NCI-H1105 treated with DMSO at 0.1 percent for 48 hours (cell line): ENCODE measurements at places on chromosomes 11 and 22.
A peak's percentile ranks its signal among the peaks of the same experiment; 100 is the strongest.

DNA sequence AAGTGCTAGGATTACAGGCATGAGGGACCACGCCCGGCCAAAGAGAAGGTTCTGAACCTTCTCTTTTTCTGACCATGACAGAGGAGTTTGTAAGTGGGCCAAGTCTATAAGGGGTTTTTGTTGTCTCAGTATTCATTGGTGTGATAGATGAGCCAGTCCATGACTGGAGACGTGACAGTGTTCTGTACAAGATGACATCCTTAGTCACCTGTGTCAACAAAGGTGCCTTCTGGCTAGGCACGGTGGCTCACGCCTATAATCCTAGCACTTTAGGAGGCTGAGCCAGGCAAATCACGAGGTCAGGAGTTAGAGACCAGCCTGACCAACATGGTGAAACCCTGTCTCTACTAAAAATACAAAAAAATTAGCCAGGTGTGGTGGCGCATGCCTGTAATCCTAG is 4.2 kb upstream of the KLHL22 start:
- no peak for DNase-seq

DNA sequence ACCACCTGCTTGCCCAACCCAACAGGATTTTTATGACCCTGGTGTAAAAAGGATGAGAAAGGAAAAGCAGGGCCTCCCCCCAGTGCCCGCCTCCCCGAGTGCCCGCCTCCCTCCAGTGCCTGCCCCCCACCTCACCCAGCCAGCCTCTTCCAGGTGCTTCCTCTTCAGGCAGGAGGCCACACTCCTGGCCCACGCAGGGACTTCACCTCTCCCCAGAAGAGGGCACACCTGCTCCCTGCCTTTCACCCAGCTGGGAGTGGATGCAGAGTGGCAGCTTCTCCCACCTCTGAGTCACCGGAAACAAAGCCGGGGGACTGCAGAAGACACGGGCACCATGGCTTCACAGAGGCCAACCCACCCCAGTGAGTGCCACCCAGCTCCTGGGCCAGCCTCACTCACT is 16.1 kb downstream of the CPT1A start:
- DNase-seq = no peak

GRCh38 chr11:9663699-9664275 is at the start of gene SWAP70:
TSS of gene SWAP70 (plus strand) at chr11:9664077. CDS start at chr11:9664180, 103 bp downstream.
- no peak for DNase-seq

GRCh38 chr11:35844579-35844978 is 99.3 kb upstream of the LDLRAD3 start:
- DNase-seq = no peak

DNA sequence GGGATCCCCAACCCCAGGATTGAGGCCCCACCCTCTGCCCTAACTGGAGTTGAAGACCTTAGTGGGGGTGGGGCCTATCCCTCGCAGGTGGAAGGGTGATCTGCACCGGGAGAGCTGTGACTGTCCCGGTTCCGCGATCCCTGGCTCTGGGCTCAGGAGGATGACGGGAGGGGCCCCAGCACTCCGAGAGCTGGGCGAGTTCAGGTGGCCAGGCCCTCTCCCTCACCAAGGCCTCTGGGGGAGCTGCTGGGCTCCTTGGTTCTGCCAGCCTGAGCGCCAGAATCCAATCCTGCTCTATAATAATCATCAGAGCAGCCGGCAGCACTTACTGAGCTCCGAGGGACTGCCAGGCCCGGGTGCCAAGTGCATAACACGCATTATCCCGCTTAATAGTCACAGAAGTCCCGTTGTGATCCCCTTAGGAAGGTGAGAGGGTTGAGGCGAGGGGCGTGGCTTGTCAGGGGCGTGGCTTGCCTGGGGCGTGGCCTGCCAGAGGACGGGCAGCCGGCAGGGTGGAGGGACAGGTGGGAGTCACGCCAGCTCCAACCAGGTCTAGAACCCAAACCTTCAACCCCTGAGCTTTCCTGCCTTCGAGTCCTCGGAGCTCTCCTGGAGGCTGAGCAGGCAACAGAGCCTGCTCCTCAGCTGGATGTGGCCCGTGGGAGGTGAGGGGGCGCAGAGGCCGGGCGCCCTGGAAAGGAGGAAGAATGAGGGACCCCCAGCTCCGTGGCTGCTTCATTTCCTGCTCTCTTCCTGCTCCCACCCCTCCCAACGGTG is 7.3 kb upstream of the SYT7 start:
- DNase-seq = peak; percentile 46

DNA sequence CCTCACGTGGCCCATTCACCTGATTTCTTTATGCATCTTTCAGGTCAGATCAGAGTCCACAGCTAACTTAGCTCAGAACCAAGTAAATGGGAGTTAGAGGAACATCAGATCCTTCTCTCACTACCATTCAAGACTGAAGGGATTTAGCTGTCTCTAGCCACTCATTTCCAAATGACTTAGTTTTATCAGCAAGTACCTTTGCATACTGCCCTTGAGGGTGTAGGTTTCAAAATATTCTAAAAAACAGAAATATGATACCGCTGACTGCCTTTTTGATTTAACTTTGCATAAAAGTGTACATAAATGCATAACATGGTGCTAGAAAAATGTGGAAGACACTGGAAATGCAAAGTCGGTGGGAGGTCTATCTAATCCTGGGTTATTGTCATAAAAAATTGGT is 500.6 kb upstream of the CHORDC1 start:
- DNase-seq = no peak

GRCh38 chr11:112417339-112417738 is 156.7 kb upstream of the PLET1 start:
- DNase-seq = no peak

GRCh38 chr11:86138958-86139357 is 70.1 kb upstream of the PICALM start:
- no peak for DNase-seq

DNA sequence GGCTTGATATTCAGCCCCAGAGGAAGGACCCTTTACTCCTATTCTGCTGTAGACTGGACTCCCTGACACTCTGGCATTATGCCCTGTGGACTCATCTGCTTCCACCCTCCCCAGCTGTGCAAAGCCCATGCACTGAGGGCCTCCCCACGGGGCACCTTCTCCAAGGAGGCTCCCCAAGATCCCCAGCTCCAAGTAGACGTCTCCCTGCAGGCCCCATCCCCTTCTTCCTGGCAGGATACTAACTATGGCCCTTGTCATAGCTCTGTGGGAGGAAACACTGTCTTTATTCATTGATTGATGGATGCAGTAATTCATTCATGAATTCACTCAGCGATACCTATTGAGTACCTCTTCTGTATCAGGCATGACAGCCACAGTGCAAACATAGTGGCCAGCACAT is 15.3 kb upstream of the APOL6 start:
- DNase-seq = no peak

DNA sequence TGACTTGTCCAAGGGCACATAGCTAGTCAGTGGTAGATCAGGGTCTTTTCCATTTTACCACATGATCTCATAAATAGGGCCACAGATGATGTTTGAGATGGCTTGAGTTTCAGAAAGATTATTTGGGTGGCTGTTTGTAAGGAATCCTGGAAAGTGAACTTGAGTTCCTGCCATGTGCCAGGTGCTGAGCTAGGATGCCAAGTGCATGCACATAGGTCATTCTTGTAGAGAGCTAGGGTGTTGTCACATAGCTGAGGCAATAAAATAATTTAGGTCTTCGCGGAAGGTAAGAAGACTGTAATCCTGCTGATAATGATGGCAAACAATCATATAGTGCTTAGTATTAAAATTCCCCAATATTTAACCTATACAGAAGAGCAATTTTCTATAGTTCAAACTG is 1162.6 kb upstream of the TENM4 start:
- DNase-seq = no peak

DNA sequence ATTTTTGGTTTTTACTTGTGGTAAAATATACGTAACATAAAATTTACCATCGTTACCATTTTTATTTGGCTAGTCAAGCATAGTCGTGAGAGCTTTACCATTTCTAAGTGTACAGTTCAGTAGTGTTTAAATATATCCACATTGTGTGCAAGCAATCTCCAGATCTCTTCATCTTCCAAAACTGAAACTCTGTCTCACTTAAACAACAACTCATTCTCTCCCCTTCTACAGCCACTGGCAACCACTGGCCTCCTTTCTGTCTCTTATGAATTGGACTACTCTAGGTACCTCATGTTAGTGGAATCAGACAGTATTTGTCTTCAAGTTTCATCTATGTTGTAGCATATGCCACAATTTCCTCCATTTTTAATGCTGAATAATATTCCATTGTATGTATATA is 37.4 kb downstream of the SMC1B start:
- no peak for DNase-seq

DNA sequence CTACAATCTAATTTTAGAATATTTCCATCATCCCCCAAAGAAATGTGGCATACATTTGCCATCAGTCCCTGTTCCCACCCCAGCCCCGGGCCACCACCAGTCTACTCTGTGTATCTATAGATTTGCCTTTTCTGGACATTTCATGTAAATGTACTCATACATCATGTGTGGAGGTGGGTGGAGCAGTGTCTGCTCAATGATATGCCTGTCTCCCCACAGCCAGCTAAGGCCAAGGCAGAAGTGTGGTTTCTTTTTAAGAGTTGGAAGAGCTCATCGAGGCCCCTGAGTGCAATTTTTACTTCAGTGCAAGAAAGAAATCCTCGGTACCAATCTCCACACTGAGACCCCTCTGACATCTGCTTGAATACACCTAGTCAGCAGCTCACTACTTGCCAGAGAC is 80.5 kb downstream of the TP53I11 start:
- no peak for DNase-seq

GRCh38 chr11:2158296-2158737 is 2.7 kb downstream of the INS start:
- DNase-seq = no peak

DNA sequence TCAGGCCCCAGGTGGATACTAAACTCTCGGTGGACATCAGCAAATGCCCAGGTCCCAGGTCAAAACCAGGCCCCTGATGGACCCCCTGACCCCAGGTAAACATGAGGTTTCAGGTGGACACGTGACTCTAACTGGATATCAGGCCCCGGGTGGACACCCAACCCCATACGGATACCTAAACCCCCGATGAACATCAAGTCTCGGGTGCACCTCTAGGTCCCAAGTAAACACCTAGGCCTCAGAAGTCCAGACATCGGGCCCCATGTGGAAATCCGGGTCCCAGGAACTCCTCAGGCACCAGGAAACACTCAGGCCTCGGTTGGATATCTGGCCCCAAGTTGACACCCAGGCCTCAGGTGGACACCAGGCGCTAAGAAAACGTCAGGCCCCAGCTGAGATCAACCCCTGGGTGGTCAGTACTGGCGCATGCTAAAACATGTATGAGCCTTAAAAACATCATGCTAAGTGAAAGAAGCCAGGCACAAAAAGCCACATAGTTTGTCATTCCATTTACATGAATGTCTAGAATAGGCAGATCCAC is 54.4 kb upstream of the SEPTIN5 start:
- no peak for DNase-seq

DNA sequence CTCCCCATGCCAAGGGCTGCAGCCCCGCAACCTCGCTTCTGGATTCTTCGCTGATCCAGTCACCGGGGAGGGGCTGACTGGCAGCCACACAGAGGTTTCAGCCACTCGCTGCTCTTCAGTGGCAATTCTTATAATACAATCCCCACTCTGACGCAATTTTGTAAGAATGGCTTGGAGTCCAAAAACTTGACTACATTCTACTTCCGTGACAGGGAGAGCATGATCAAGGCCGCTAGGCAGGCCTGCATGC is 14.9 kb downstream of the PPM1F start:
- DNase-seq = no peak

GRCh38 chr22:33710326-33710725 is 209.9 kb downstream of the LARGE1 start:
- DNase-seq = no peak
